HTR-8/SVneo (cell line): ENCODE measurements at places on chromosomes 7 and 10.

DNA sequence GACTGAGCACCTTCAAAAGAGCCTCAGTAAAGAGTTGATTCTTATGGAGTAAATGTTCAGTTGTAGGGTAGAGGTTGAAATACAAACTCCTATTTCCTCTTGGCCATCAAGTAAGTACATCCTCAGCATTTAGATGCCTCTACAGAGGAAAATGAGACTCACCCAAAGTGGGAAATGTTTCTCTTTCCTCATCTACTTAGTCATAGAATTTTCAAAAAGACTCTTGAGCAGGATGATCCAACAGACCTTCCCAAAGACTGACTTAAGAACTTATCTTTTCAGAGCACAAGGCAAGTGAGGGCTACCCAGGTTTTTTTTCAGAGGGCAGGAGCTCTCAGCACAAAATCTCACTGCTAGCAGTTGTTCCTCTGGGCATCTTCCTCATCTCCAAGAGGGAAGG, 449.1 kb downstream of the KCNMA1 start:
- DNase-seq, result no peak

GRCh38 chr7:2436341-2437104, 33.1 kb downstream of the CHST12 start:
- DNase-seq, result no peak

DNA sequence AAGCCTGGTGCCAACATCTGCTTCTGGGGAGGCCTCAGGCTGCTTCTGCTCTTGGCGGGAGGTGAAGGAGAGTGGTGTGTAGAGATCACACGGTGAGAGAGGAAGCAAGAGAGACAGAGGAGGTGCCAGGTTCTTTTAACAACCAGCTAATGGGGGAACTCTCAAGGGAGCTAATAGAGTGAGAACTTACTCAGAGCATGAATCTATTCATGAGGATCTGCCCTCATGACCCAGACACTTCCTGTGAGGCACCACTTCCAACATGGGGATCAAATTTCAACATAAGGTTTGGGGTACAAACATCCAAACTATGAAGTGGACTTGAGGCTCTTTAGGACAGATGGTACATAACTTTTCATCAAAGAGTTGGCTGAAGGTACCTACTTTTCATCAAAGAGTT, 5.1 kb upstream of the ZNF32 start:
- DNase-seq, result no peak

DNA sequence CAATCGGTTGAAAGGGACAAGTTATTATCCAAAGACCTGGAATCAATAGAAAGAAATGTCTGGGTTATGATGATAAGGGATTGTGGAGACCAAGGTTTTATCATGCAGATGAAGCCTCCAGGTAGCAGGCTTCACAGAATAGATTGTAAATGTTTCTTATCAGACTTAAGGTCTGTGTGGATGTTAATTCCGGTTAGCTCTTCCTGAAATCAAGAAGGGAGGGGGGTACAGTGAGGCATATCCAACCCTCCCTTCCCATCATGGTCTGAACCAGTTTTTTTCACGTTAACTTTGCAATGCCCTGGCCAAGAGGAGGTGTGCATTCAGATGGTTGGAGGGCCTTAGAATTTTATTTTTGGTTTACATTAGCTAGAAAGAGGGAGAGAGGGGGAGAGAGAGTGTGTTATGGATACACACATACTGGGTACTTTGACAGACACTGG, 9.8 kb upstream of the LRRC61 start:
- no peak for DNase-seq

DNA sequence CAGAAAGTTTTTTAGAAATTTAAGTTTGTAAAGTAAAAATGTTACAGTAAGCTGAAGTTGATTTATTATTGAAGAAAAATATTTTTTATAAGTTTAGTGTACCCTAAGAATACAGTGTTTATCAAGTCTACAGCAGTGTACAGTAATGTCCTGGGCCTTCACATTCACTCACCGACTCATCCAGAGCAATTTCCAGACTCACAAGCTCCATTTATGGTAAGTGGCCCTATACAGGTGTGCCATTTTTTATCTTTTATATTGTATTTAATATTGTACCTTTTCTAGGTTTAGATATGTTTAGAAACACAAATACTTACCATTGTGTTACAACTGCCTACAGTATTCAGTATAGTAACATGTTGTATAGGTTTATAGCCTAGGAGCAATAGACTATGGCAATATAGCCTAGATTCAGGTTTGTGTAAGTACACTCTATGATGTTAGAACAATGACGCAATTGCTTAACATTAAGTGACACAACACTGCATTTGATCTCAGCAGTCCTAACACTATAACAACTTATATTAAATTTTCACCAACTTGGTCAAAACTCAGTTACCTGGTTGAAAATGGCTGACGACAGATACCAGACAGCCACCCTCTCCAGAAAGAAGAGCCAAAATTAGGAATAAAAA, 45.7 kb downstream of the HIBADH start:
- no peak for DNase-seq

DNA sequence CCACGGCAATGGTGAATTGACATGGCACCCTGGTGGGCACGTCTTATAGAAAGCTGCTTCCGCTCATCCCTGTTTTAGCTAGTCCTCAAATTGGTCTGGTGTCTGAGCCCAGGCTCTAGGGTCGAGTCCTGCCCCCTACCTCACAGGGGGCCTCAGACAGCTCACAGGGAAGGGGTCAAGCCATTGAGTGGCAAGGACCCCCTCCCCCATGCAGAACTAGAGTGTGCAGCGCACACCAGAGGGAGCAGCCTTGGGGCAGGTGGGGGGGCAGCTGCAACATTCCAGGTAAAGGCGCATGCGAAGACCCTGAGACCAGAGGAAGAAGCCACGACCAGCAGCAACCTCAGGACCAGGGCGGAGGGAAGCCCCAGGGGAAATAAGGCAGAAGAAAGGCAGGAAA, 240.4 kb upstream of the PPP2R2D start:
- no peak for DNase-seq

DNA sequence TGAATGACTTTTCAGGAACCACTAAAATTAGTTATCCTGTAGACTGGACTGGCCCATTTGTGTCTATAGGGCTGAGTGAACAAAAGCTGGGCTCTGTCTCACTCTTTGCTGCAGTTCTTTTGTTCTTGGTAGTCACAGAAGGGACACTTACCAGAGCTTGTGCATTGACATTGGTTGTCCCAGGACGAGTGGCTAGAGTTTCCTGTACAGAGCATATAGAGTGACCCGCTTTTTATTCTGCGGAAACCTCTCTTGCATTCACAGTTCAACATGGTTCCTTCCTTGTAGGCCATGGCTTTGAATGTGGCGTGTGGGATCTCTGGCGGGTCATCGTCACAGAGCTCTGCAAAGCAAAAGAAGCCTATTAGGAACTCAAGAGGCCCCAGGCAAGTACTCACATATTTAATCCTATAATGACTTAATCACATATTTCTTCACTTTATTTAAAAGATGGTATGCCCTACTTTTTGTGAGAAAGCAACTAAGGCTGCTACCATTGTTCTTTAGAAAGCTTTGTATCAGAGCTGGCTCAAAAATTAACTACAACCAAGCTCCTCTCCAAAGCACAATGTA, 36.4 kb downstream of the IL2RA start:
- no peak for DNase-seq

DNA sequence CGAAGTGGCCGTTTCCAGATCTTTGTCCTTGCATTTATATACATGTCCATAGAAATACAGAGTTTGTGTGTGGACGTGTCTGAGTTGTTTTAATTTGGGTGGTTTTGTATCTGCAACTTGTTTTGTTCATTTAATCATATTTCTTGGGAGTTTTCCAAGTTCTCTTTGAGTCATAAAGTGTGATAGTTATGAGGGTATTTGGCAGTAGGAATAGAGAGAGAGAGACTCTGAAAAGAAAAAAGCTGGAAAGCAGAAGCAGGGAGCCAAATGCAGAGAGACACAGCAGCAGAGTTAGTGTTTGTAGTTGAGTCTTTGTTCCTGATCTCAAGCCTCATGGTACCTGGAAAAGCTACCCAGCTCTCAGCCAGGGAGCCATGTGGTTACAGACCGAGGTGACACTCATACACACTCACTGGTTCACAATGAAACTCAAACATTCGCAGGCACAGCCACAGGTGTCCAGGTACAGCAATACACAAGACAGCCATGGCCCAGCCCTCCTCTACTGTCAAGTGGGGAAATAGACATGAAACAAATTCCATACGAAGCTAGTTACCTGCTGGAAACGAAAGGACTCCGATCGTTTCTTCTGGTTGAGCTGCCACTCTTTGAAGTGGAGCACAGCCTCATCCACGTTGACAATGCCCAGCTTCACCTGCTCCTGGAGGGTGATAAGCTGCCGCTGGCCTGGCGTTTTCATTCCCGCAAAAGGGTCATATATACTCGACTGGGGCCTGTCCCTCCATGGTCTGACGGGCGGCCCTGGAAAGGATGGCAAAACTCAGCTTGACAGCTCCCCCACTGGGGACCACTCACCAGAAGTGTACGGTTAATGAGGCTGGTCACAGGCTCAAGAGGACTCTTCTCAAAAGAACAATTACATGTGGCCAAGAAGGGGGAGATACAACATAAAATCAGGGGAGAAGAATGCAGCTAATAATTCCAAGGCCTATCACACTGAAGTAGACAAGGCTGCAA, 33.3 kb upstream of the TM9SF3 start:
- no peak for DNase-seq

DNA sequence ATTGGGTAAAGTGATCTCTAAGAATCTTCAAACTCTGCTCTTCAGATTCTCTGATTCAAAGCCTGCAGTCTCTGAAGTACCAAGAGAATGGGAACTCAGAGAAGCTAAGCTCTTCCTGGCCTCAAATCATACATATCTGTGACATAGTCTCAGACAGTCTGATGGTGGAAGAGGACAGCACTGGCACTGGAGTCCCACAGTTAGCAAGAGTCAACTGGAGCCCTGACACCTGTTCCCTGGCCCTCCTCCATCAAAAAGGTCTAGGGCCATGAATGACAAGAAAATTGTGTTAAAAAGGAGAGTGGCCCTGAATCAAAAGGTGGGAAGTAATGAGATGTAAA, 37.7 kb downstream of the PRSS2 start:
- no peak for DNase-seq

DNA sequence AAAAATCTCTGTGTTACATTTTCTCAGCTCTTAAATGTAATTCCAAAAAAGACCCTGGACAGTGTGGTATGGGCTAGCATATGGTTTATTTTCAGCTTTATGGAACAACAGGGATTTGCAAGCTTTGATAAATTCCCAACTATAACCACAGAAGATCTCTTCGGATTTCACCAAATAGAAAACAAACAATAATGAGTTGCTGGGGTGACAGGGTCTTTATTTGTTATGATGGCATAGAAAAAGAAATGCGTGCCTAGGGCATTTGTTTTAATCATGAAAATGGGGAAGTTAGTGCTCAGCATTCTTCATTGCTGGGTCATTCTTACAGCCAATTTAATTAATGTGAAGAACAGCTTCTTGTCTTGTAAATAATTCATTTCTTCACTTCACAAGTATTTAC, 139.0 kb downstream of the LRRN3 start:
- DNase-seq, result no peak

GRCh38 chr10:92892691-92893054, 44.4 kb downstream of the EXOC6 start:
- no peak for DNase-seq

- no peak for DNase-seq
These were observed 149.2 kb upstream of the GHITM start for GRCh38 chr10:83990126-83990525.

DNA sequence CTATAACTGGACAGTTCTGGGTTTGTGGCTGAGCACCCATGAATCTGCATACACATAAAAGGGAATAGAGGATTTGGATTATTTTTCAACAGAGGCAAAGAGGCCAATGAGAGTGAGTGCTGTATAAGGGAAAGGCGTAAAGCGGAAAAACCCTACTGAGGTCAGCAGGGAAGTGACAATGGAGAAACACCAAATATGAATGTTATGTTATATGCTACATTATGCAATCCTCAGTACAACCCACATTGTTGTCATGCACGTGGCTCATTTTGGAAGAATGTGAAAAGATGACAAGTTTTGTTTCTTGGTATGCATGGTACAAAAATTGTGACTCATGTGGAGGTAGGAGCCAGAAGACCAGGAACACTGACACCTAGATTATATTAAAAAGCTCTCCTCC, 113.6 kb upstream of the AMPH start:
- no peak for DNase-seq

DNA sequence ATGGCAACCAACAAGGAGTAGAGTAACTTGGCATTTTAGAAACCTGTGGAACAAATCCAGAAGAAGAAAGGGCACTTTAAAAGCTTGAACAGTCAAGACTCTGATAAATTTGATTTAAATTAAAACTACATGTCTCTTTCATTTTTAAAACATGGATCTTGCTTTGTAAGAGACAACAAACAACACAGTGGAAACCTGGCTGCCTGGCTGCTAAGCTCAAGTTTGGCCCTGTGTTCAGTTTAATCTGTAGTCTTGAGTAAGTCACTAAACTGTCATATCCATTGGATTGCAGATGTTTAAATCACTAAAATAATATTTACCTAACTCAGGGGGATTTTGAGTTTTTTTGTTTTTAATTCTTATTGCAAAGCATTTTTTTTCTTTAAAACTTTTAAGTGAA, 374.9 kb upstream of the SEMA3D start:
- no peak for DNase-seq

- DNase-seq, result no peak
These were observed 26.6 kb downstream of the ZNF775 start for GRCh38 chr7:150405584-150406311.

- DNase-seq, result no peak
These were observed 1.3 kb downstream of the GUSB start for GRCh38 chr7:65980478-65981250.
